Spinal cord (tissue), 10 donors: ENCODE measurements at places on chromosomes 7 and 10.
A peak's percentile ranks its signal among the peaks of the same experiment; 100 is the strongest.

DNA sequence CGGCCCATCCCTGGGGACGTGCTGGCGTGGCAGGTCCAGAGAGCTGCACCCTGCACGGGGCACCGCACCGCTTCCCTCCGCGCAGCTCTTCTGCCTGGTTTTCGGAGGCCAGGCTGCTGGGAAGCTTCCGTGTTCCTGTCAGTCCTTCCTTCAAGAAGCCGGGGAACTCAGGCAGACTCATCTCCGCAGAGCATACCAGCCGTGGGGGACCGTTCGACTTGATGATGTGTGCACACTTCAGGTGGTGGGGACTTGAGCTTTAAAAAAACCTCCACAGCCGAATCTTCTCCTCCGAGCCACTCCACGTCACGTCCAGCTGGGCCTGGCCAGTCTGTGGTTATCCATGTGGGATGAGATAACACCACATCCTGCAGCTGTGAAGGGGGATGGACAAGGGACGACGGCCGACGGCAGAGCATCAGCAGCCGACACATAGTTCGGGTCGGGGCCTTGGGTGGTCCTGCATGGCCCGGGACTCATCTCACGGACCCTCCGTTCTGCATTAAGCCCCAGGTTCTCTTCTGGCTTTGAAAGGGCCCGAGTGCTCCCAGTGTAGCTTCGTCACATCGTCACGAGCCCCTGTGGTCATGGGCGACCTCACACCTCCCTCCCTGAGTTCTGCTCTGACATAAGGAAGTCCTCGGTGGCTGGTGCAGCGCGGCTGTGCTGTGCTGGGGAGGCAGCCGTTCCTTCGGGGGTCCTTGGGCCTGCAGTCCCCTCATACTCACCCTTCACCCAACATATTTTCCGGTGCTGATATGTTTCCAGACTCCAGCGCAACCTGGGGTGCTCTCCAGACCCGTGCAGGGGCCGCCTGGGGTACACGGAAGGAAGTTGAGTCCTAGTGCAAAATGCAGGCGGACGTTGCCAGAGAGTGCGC is 4.5 kb upstream of the BHLHA15 start:
- no peak overlapping the region for H3K27ac ChIP-seq
- no peaks in the 10 kb centered on the region for H3K27me3 ChIP-seq
- H3K36me3 ChIP-seq: peaks cover 49% of the 10 kb centered on the region
- H3K4me1 ChIP-seq: peaks cover 10% of the 10 kb centered on the region
- H3K4me3 ChIP-seq: no peak overlapping the region

DNA sequence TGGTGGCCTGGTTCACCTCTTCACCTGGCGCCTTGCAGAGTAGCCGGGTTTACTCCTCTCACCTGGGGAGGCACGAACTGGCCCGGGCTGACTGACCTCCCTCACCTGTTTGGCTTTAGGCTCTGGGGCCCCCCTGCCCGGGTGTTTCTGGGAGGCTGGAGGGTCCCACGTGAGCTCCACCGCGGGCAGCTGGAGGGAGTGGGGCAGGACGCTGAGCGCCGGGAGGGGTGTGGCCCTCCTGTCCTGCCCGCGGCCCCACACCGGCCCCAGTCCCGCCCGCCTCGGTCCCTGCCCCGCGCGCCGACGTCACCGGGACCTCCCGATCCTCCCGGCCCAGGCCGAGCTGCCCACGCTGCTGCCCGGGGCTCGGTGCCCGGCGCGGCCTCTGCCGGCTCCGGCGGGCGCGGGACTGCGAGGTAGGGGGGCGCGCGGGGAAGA is at the start of gene AMZ1:
AMZ1 (plus strand) TSS at position 322 of the 438 bp plus-strand sequence. CDS start 12,250 bp downstream, outside the sequence.
- peaks cover 32% of the 10 kb centered on the region for H3K4me1 ChIP-seq
- no peak within 1 kb of the TSS for H3K4me3 ChIP-seq
- H3K36me3 ChIP-seq: no peaks in the 10 kb centered on the region
- DNase-seq: no peak
- H3K27ac ChIP-seq: peak within 1 kb of the TSS; percentile 49
- peaks cover 25% of the 10 kb centered on the region for H3K27me3 ChIP-seq

DNA sequence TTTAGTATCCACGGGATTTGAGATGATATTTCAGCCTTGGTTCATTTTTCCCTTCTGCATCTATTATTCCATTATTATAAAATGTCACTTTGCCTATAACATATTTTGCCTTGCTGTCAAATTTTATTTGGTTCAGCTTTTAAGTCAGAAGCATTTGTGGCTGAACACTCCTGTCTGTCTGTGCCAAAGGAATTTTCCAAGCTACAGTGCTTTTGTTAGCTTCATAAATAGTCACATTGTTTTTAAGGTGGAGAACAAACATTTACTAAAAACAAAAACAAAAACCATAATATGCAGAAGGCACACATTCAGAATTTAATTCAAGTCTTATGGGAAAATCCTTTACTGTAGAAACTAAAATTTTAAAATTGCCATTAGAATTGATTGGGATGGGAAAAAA is 33.8 kb upstream of the ELMO1 start:
- no peak for DNase-seq
- H3K27ac ChIP-seq: no peak overlapping the region
- H3K36me3 ChIP-seq: no peaks in the 10 kb centered on the region
- H3K4me3 ChIP-seq: no peak overlapping the region
- H3K27me3 ChIP-seq: no peaks in the 10 kb centered on the region

- H3K4me3 ChIP-seq: no peak overlapping the region
- H3K27me3 ChIP-seq: no peaks in the 10 kb centered on the region
- no peak overlapping the region for H3K27ac ChIP-seq
- no peak for DNase-seq
Measured at GRCh38 chr7:147376192-147376591, 1214.4 kb upstream of the C7orf33 start.

- H3K4me3 ChIP-seq: no peak overlapping the region
- DNase-seq: no peak
- peaks cover 35% of the 10 kb centered on the region for H3K4me1 ChIP-seq
- H3K36me3 ChIP-seq: no peaks in the 10 kb centered on the region
Measured at GRCh38 chr7:70646536-70647248, 485.3 kb upstream of the GALNT17 start.

- no peak for DNase-seq
- no peaks in the 10 kb centered on the region for H3K36me3 ChIP-seq
- H3K4me3 ChIP-seq: no peak overlapping the region
- H3K27me3 ChIP-seq: no peaks in the 10 kb centered on the region
- H3K4me1 ChIP-seq: no peaks in the 10 kb centered on the region
- H3K27ac ChIP-seq: no peak overlapping the region
Measured at GRCh38 chr7:82105463-82105862, 335.6 kb upstream of the HGF start.
